ENCODE measurements at places on chromosomes 2 and 18. TPM values are rescaled to one million over a fixed set of nuclear protein-coding genes. Genes with fewer than 3 reads are reported as not detected.

GRCh38 chr2:172181840-172182239 lies 79.1 kb upstream of the DLX2 start:
- no peak for DNase-seq

Gene AGXT
- not detected for total RNA-seq

DNA sequence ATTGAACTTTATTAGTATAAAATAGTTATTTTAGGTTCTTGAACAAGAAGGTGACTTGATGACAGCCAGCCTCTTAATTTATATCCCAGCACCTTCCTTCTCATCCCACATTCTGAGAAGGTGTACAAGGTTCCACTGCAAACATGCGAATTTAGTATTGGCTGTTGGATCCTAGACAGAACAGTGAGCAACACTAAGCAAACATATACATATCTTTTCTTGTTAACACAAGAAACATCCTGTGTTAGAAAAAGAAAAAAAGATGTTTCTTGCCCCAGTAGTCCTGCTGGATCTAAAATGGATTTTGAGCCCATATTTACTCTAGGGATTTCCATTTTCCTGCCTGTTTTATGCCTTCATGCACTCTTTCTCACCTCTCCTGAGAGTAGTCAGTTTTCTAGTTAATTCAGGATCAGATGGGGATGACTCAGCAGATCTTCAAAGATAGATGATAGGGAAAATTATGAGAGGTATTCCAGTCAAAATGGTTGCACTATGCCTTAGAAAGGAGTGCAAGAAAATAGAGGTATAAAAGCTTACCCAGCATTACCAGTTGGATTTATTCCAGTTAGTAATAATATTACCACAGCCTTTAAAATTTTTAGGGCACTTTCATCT lies 336.5 kb downstream of the MEIS1 start:
- DNase-seq = no peak

Gene RETSAT
- 37.0 TPM for total RNA-seq

DNA sequence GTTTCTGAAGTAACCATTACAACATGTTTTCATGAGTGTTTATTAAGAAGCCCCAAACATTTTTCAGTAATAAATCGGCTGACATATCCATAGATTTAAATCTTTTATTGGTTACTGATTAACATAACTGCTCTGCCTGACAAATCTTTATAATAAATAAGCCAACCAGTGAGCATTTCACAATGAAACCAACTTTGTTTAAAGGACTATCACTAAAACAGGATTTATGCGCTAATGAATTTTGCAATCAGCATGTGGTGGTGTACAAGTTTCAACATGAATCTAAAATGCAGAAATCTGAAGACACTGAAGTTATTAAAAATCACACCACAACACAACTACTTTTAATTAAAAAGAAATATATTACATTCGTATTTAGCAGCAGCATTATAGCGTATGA lies 166.7 kb downstream of the MEIS1 start:
- DNase-seq = no peak

- no peak for DNase-seq
Measured at GRCh38 chr18:73563901-73564472, 583.6 kb downstream of the FBXO15 start.

DNA sequence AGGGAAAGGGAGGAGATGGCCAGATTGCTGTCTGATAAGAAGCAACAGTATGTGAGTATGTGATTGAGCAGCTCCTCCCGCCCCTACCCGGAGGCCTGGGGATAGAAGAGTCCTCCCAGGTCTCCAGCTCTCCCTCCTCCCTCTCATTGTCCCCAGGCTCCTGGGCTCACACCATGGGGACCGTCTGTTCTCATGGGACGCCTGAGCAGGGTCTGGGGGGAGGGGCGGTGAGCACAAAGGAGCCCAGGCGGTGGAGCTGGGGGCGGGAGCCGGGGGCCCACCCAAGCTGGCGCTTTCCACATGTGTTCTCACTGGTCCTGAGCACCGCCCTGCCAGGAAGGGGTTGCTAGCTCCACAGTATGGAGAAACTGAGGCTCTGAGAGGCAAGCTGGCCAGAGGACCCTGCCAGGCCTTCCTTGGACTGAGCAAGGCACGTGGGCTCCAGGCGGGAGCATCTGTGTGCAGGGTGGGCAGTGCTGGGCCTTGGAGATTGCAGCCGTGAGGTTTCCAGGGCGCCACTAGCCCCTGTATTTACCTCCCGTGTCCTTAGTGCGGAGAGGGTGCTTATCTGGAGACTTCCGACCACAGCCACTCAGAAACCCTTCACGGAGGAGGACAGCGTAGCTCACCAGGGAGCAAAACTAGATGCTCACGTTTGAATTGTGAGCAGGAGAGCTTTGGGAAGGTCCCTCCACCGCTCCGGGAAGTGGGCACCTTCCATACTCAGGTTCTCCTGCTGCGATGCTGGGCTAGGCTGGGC lies 37.4 kb downstream of the PDIA6 start:
- no peak for DNase-seq

Gene KLHL30
- total RNA-seq = not detected

- DNase-seq = no peak
Measured at GRCh38 chr2:173898178-173898668, 67.0 kb downstream of the SP3 start.

Gene C2orf66
- 1.4 TPM for total RNA-seq

Gene INHBB
- 4.7 TPM for total RNA-seq

DNA sequence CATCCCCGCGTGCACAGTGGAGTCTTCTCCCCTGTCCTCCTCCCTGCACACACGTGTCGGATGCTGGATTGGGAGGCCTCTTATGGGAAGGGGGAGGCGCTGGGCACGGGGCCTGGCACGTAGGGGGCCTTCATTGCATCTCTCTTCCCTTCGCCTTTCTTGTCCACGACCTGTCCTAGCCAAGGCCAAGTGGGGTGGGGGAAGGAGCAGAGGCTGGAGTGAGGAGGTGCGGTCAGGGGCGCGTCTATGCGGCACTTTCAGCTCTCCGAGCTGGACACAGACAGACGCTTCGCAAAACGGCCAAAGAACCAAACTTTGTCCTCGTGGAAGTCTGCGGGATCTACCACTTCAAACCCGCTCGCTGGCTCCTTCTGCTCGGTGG lies 13.4 kb downstream of the ALPG start:
- DNase-seq = no peak

DNA sequence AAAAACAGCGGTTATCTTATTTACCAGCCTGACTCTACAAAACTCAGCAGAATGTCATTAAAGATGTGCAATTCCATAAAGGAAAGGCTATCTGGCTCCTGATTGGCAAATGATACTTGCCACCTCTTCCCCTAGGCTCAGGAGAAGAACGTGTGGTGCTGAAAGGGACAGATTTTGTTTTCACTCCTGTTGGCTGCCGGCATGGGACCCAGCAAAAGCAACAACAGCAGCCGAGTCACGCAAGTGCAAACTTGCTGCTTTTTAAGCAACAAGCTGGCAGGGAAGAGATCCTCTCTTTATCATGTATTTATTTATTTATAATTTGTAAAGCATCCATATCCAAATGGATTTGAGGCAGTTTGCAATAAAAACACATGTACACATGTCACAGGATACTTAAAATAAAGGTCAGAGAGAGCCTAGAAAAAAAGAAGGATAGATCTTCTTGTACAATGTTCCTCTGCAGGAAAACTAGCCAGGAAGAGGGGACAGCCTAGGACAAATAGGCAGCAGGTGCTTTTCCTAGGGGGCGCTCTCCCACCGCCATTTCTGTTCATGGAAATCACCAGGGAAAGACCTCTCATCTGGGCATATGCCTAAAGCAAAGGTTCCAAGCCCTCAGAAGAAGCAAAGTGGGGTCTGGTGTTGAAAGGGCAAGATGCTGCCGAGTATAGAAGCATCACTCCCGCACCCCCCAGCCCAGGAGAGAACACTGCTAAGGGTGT lies 799.3 kb downstream of the BCL11A start:
- peak; percentile 16 for DNase-seq

GRCh38 chr2:223585666-223586065 lies 16.5 kb downstream of the SCG2 start:
- no peak for DNase-seq

GRCh38 chr2:215712219-215712868 lies 276.5 kb upstream of the FN1 start:
- DNase-seq = no peak

GRCh38 chr2:215777465-215778044 lies 235.8 kb downstream of the MREG start:
- DNase-seq = no peak

Gene PLEK
- total RNA-seq = not detected

Gene DYNC2LI1
- total RNA-seq = 10.7 TPM

GRCh38 chr18:48208432-48209140 lies 200.6 kb downstream of the ZBTB7C start:
- no peak for DNase-seq

Gene ST6GAL2
- 10.9 TPM for total RNA-seq

DNA sequence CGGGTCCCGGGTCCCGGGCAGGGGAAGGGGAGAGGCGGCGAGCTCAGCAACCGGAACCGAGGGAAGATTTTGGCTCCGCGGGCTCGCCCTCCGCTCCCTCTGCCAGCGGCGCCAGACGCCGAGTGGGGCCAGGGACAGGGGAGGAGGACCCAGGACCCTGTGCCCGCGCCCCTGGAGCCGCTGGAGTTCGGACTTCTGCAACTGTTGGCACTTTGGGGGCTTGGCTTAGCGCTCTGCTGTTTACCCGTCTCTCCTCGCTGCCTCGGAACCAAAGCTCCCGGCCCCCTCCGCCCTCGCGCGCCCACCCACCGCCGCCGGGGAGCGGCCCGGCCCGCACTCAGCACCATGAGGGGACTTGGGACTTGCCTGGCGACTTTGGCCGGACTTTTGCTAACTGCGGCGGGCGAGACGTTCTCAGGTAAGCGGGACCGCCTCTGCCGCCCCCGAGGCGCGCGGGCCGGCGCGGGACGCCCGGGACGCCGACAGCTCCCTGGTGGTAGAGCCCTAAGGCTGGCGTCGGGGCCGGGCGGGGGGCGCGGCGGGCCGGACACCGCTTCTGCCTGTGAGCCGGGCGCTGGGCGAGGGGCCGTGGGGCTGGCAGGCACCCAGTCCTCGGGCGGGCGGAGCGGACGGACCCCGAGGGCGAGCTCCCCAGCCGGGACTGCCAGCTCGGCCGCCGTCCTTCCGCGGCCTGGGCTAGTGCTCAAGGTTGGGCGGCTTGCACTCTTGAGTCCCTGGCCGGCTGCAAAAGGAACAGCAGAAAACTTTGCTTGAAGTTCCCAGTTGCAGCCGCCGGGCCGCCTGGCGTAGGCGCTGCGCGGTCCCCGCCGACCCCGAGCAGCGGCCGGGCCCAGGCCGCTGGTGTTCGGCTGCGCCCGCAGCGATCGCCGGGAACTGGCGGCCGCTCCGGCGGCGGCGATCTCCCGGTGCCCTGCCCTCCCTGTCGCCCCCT lies 634 bp downstream of the PTPRM start:
- DNase-seq = peak; percentile 47

GRCh38 chr2:108787216-108787541 lies 608 bp downstream of the CCDC138 start:
- DNase-seq = no peak

DNA sequence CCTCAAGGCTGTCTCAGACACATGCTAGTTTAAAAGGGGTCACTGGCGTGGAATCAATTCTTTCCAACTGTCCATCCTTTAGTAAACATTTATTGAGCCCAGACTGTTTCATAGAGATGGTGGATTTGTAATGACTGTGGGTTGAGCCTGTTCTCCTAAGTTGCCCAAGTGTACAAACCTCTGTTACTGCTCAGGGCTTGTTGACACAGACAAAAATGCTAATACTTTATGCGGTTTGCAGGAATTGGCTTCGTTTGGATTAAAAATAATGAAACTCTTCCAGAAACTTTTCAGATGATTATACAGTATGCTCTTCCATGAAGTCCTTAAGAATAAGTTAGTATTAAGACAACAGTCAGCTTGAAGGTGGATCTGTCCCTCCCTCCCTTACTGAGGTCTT lies 83.6 kb upstream of the MGAT5 start:
- no peak for DNase-seq

Gene TYW5
- total RNA-seq = 8.3 TPM

Gene CCDC68
- total RNA-seq = 0.87 TPM

- no peak for DNase-seq
Measured at GRCh38 chr2:33605056-33605455, 6.0 kb upstream of the FAM98A start.

Gene SAG
- not detected for total RNA-seq

DNA sequence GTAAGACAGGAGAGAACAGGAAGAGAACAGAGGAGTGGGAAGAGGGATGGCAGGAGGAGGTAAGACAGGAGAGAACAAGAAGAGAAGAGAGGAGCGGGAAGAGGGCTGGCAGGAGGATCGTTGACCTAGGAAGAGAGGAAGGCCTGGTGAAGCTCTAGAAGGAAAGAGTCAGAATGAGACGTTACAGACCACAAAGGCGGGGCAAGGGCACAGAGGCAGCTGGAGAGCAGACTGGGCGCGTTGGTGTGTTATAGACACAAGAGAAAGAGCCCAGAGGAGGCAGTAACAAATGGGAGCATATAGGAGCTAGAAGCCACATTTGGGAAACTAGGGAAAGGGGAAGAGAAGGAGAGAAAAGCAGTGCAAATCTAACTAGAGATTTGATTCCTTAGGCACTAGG lies 26.6 kb downstream of the PTRHD1 start:
- no peak for DNase-seq

- DNase-seq = no peak
Measured at GRCh38 chr2:212311807-212312404, 226.7 kb downstream of the ERBB4 start.

DNA sequence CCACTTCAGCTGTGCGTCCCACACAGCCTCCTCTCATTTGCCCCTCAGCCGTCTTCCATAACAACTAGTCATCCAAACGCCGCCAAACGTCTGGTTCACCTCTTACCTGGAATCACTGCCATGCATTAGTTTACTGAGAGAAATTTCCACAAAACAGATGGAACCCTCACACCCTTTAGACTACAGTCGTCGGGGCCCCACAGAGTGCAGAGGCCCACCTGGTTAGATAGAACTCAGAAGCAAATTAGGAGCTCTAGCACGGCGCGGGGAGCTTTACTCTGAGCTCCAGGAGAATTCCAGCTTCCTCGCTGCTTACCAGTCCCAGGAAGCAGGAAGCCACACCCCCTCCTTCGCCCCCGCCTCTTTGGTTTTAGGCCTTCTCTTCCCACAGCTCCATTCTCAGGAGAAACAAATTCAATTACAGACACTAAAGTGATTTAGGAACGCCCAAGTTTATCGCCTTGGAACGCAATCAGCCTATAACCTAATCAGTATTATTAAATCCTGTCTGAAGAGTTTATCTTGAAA lies 9.4 kb downstream of the RNU2-63P start:
- DNase-seq = no peak

All from endothelial cell (in vitro differentiated cells).